Sigmoid colon (tissue), 7 donors: ENCODE measurements at places on chromosomes 1 and 21.

- no peak for DNase-seq
These were observed 287.5 kb downstream of the SMYD3 start for GRCh38 chr1:246219508-246220030.

GRCh38 chr1:111032295-111032897 lies 68.7 kb upstream of the LRIF1 start:
- no peak for DNase-seq

DNA sequence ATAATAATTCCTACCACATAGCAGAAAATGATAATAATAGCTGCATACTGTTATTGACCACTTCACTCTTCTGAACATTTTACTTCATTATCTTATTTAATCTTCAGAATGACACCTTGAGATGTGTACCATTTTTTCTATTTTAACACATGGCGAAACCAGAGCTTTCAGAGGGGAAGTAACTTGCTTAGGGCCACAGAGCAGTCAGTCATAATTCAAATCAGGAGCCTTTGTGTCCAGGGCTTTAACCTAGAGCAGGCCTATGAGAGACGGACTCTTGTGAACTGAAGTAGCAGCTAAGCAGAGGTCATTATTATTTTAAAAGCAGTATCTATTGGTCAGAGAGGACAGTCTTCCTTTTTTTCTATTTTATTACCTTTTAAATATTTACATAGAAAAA lies 114.0 kb downstream of the ROR1 start:
- DNase-seq = no peak

DNA sequence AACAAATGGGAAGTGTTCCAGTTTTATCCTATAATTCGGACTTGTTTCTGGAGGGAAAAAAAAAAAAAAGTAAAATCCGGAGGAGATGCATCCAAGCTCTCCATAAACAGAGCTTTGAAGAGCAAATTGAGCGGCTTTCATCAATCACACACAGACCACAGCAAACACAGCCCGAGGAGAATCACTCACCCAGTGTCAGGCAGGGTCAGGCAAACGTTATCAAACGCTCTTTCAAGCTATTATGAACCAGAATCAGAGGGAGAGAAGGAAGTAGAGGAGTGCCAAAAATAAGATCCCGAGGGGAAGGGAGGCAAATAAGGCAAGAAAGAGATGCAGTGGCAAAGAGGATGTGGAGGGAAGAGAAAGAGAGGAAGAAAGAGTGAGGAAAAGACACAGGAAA lies 188.3 kb upstream of the CAMK1G start:
- DNase-seq = no peak
